Smooth muscle cell of the coronary artery (primary cell): ENCODE measurements at places on chromosomes 7 and 10. TPM values are rescaled to one million over a fixed set of nuclear protein-coding genes. Genes with fewer than 3 reads are reported as not detected.

Gene PTF1A
- not detected in 2 replicates for total RNA-seq

Gene AGMO
- total RNA-seq: 0.35 TPM in 1 of 2 replicates, not detected in the other

Gene AOAH
- not detected in 2 replicates for total RNA-seq

Gene ZNF239
- total RNA-seq: 3.7 and 6.9 TPM in 2 replicates

Gene PTPRN2
- 0.15 and 3.0 TPM in 2 replicates for total RNA-seq

Gene FEZF1
- not detected in 2 replicates for total RNA-seq

Gene NACAD
- 0.47 and 1.3 TPM in 2 replicates for total RNA-seq

Gene PRR15
- total RNA-seq: 0.59 and 14.2 TPM in 2 replicates

Gene GRK5
- total RNA-seq: 15.8 and 21.1 TPM in 2 replicates
